GOT3 (cell line): ENCODE measurements at places on chromosomes 7 and 10.

- DNase-seq = no peak
Observed at GRCh38 chr7:28484606-28484935, 72.3 kb downstream of the CREB5 start.

DNA sequence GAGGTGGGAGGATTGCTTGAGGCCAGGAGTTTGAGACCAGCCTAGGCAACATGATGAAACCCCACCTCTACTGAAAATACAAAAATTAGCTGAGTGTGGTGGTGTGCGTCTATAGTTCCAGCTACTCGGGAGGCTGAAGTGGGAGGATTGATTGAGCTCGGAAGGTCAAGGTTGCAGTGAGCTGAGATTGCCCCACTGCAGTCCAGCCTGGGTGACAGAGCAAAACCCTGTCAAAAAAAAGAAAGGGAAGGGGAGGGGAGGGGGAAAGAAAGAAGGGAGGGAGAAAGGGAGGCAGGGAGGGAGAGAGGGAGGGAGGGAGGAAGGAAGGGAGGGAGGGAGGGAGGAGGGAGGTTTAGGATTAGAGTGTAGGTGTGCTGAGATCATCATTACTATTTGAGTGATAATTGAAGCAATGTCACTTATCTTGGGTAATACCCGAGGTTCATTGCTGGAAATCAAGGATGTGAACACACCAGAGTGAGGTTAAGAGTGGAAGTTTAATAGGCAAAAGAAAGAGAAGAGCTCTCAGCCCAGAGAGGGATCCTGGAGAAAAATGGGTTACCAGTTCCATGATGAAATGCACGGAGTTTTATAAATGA lies 27.6 kb downstream of the VCL start:
- DNase-seq = no peak

DNA sequence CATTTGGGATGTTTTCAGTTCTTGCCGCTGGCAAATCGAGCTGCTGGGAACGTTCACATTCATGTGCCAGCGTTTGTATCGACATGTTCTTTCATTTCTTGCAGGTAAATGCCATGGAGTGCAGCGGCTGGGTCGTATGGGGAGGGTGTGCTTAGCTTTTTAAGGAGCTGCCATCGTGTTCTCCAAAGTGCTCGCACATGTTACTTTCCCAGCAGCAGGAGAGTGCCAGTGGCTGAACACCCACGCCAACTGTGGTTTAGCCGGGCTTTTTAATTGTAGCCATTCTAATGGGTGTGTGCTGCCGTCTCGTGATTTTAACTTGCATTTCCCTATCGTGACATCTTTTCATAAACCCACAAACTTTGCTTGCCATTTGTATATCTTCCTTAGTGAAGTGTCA lies 11.6 kb upstream of the BNIP3 start:
- DNase-seq = no peak

GRCh38 chr7:441684-442421 lies 77.8 kb downstream of the PDGFA start:
- no peak for DNase-seq

GRCh38 chr7:121369462-121369861 lies 26.6 kb downstream of the FAM3C start:
- DNase-seq = no peak

DNA sequence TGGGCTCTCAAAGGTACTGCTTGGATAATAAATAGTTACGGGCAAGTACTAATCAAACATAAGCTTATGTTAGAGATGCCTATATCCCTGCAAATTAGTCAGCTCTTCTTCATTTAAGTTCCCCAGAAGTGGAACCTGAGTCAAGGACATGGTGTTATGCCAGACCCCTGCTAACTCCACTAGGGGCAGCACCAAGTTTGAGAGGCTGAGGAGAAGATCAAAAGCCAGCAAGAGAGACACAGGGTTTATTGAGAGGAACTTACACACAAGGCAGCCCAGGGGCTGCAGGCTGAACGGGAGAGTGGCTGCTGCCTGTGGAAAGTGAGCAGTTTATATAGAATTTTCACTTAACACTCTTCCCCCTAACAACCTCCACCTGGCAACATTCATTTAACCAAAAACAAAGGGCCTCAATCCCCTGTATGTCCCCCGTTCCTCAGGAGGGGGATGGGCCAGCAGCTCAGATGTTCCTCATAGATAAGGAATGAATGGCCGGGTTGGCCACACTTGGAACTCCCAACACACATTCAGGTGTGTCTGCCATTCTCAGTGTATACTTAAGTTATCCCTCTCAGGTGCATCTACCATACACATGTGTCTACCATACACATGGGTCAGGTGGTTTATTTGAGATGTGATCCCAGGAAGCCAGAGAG lies 62.6 kb upstream of the GHITM start:
- no peak for DNase-seq

DNA sequence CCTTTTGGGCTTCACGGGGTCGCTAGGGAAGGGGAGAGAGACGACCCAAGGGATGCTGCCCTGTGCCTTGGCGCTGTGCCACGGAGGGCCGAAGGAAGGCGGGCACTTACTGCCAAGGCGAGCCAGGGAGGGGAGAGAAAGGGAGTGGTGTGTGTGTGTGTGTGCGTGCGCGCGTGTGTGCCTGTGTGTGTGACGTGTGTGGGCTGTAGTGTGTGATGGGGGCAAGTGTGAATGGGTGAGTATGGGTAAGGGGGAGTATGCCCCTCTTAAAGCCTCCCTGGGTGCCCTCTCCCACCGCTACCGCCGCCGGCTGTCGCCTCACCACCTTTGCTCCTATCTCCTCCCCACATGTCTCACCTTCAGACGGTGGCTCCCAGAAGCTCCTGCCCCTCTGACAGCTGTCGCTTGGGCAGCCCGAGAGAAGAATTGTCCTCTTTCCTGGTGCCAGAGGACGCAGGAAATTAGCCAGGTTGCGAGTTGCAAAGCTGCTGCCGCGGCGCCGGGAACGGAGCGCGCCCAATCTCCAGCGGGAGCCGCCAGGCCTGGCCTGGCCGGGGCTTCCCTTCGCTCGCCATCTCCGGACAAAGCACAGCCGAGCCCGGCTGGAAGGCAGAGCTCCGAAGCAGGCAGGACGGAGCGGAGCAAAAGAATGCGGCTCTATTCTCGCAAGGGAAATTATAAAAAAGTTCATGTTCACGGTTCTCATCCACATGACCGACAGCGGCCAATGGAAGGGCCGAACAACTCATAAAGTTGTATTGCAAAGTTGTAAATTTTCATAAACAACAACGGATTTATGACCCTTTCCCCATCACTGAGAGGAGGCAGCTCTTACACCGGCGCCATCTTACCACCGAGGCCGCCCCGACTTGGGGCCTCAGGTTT lies at the start of gene HOXA3:
Gene HOXA3, minus strand, starts transcription at position 653 of the 885 bp plus-strand sequence. CDS start 41,943 bp downstream, outside the sequence.
- peak; percentile 66 for DNase-seq

DNA sequence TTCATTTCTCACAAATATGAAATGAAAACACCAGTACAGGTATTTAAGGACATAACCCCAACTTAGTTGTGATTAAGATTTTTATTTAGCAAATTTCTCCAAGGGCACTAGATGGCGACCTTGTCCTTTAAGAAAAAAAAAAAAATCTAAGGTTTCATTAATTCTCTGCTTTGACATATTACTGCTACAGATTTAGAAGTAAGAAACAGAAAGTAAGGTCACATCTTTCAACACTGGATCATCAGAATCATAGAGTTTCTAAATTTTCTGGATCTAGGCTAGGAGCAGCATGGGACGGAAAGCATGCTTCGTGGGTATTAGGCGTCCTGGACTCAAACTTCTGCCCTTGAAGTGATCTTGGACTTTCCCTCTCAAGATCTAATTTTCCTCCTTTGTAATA lies 85.5 kb upstream of the PRKG1 start:
- no peak for DNase-seq

GRCh38 chr7:85095806-85096205 lies 91.0 kb downstream of the SEMA3D start:
- DNase-seq = no peak

DNA sequence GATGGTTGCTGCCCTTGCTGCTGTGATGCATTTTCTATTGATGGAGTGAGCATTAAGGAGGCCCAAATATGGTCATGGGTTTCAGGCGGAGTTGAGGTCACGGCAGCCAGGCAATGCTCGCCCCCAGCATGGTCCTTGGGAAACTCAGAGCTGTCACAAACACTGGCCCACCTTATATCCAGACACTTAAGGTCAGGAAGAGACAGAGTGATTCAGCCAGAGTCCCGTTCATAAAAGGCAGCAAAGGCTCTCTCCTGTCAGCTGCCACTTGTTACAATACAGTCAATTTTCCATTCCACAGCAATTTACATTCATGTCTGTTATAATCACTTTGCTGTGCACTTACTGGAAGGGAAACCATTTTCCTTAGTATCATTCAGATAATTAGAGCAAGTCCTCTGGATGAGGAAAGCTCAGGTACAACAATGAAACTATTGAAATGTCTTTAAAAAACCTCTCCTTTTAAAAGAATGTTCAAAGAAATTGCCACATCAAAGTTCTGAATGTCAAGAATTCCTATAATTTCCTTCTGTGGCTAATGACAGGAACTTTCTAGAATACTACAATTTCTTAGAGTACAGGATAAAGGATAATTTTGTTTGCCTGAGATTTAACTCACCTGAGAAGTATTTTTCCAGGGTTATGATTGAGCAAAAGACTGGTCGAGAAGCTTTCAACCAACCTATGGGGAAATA lies 14.8 kb upstream of the ANKRD1 start:
- DNase-seq = no peak

DNA sequence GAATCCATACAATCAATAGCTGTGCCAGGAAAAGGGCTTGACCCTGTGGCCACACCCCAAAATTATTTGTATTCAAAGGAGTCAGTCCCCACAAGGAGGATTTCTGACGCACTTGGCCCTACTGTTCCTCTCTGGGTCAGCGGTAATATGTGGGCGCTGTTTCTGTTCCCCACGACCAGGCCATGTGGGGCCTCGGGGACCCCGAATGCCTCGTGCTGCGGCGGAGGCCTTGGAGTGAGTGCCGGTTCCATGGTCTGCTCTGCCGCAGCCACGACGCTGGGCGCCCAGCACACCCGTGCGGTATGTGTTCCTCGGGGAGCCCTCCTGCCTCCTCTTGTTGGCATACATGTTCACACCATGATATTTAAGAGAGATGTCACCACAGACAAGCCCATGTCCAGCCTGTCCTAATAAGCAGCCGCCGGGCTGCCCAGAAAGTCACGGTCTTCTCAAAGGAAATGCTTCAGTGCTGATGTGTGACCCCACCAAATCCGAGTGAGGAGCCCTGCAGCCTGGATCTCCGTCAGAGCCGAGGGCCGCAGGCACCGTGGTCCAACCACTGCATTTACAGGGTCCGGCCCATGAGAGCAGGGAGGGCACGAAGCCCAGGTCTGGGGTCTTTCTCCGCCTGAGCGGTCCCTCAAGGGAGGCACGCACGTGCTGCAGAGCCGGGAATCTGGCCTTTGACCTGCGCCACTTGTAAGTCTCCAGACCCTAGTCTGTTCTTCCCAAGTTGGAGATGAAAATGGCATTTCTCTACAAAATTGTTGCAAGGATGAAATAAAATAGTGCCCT lies 36.0 kb downstream of the EN2 start:
- DNase-seq = no peak

- no peak for DNase-seq
Observed at GRCh38 chr10:119478111-119478802, 64.3 kb downstream of the RGS10 start.

DNA sequence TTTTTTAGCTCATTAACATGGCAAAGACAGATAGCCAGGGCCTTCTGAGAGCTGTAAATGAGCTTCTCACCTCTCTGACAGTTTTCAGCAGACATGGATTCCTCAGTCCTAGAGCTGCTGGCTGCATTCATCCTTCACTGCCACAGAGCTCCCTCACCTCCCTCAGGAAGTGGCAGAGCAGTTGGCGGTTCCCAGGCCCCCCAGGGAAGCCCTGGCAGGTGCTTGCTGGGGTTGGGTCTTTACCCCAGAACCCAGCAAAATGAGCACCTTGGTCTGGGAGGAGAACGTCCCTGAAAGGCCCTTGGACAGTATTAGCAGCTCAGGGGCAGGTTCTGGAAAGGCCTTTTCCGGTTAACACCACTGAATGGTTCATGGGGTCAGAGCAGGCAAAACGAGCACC lies 288.0 kb downstream of the PTPRN2 start:
- no peak for DNase-seq

DNA sequence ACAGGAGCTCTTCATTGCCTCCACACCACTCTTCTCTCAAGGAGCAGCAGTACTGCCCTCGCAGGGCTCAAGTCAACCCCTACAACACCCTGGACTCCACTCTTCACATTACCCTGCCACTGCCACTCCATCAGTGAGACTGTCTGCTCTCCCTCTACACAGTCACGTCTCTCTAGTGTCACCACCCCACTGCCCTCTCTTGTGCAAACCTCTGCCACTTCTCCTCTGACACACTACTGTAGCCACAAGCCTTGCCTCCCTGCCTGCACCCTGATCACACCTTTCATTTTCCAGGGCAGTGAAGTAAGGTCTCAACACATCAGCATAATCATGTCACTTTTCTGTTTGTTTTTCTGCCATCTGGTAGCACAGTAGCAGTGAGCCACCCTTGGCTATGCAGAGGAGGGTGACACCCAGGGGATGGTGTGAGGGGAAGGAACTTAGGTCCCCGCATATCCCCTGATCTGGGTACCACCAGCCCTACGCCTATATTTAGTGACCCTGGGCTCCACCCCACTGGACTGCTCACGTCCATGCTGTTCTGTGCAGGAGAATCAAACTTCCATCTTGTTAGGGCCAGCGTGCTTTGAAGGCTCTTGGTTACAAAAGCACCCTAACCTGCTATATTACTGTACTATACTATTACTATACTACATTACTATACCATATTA lies 1.6 kb downstream of the C10orf143 start:
- DNase-seq = no peak

GRCh38 chr10:3526727-3527501 lies 258.1 kb downstream of the KLF6 start:
- no peak for DNase-seq

DNA sequence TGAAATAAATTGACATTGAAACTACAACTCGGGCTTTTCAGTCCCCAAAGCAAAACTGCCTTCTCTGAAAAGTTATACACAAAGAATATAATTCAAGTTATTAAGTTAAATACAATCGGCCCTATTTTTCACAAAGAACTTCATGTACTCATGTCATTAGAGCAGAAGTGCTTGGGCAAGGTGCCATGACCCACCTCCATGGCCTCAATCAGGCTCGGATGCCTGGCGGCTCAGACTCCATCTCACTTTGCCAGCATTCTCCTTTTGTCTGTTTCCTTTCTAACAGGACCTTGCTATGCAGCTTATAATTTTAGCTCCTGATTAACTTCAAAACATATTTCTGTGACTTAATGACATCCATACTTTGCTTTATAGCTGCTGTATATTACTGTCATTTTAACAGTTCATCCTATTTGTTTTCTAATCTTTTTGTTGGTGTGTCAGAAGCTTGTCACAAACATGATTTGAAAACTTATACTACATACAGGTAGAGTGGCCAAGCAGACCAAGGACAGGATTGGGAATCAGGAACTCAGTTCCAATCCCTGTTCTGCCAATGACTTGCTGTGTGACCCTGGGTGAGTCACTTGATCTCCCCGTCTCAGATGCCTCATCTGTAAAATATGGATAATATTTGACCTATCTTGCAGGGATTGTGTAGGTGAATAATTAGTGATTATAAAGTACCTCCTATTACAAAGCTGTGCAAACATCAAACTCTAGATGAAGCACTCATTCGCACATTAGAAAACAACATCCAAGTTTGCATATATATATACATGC lies 60.8 kb upstream of the ITGA8 start:
- no peak for DNase-seq

- no peak for DNase-seq
Observed at GRCh38 chr10:33862536-33863105, 528.2 kb upstream of the NRP1 start.
